Left ventricle myocardium inferior (tissue), 1 donor: ENCODE measurements at places on chromosomes 11 and 22.

DNA sequence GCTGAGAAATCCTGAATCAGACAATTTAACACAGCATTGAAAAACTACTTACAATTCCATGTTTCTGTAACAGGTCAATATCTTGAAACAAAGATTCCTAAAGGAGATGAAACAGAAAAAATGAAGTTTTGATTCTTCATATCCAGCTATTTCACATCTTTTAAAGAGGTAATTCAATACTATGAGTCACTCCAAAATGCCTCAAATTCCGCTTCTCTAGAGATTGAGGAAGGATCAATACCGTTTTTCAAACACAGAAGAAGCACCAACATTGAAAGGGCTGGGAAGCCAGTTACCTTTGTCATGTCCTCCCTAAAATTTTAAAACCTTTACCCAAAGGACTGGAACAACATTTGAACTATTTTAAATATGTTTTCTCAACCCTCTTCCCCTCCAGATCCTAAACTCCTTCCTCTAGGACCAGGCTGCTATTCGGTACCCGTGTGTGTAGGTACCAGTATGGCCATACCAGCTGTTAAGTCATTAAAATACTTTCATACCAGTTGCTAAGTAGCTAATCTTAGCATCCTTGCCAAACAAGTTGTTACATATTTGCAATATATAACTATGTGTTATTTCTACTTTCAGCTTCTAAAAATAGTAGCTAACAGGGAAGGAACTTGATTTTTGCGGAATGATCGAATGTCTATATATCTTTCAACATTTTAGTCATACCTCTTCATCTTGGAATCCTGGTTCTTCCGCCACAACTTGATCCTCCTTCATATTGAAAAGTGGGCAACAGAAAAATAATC, 2.3 kb downstream of the DMC1 start:
- DNase-seq = no peak

DNA sequence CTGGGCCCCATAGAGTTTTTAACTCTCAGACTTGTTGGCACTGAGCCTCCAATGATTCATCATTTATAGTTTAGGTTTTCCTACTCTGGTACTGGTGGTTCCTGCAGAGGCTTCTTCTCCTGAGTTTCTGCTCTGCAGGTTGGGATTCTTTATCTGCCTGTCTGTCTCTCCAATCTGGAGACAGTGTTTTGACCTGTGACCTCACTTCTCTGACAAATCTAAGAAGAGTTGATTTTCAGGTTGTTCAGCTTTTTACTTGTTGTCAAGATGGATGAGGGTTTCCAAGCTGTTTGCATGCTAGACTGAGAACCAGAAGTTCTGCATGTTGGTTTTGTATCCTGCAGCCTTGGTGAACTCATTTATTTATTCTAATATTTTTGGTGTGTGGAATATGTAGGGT, 63.9 kb downstream of the JAM3 start:
- no peak for DNase-seq

GRCh38 chr11:12272821-12273617, 104.4 kb upstream of the PARVA start:
- no peak for DNase-seq

DNA sequence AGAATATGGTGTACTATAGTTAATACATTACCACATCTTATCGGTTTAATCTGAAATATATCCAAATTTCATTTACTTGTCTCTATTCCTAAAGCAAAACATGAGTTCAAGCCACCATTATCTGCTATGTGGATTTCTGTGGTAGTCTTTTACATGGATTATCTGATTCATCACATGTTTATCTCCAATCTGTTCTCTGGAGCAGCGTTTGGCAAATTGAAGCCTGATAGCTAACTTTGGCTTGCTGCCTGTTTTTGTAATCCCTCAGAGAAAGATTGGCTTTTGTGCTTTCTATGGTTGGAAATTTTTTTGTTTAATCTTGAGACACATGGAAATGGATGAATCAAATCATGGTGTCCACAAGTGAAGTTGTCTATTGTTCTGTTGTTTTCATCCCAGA, 274.3 kb downstream of the JRKL start:
- DNase-seq = no peak

DNA sequence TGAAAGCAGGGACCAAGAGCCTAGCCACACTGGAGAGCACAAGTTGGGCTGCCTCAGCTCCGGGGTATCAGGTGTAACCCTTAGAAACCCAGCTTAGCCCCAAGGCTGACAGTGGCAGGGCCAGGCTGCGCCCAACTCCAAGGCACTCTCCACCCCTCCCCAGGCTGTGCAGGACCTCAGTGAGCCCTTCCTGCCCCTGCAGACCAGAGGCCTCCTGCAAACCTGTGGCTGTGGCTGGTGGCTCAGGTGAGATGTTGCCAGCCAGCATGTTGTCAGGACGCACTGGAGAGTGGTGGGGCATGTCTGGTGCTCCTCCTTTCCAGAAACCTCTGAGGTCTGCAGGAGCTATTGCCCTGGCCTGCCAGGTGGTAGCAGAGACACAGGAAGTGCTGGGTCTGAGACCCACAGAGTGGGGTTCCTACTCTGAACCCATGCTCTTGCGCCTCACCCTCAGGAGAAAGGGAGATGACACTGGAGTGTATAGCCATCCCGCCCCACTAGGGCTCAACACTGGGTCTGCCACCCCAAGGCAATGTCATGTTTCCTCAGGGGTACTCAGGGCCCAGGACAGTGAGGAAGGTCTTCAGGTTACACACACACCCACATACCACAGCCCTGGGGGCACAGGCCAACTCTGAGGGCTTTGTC, 2.4 kb upstream of the SCARF2 start:
- no peak for DNase-seq

GRCh38 chr11:130413405-130414106, 14.9 kb downstream of the ADAMTS8 start:
- DNase-seq = no peak
